ENCODE measurements at places on chromosomes 3 and 15.
A peak's percentile ranks its signal among the peaks of the same experiment; 100 is the strongest.

GRCh38 chr15:101454365-101454764 lies 35.1 kb downstream of the PCSK6 start:
- peaks cover 17% of the 10 kb centered on the region for H3K4me1 ChIP-seq
- H3K4me3 ChIP-seq, result no peak overlapping the region
- H3K36me3 ChIP-seq, result no peaks in the 10 kb centered on the region
- no peak for DNase-seq

- H3K4me1 ChIP-seq, result no peaks in the 10 kb centered on the region
- no peaks in the 10 kb centered on the region for H3K36me3 ChIP-seq
- no peak overlapping the region for H3K27ac ChIP-seq
- DNase-seq, result no peak
Measured at GRCh38 chr15:68599560-68600071, 20.8 kb downstream of the CORO2B start.

DNA sequence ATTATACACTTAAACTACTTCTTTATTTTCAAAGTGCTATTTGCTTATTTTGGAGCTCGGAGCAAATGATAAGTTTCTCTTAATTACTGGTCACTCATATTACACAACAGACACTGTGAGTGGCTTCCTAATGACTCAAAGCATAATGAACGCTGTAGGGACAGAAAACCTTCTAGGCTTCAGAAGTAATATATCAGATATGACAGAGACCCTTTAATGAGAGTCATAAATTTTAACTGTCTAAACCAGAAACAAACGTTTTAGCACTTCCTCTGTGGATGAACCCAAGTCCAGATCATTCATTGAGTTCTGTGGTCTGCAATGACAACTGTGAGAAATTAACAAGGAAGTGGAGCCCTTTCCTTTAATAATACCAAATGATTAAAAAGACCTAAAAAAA lies 66.6 kb downstream of the ARPP21 start:
- no peak overlapping the region for H3K27ac ChIP-seq
- H3K36me3 ChIP-seq, result no peaks in the 10 kb centered on the region
- no peaks in the 10 kb centered on the region for H3K4me1 ChIP-seq
- H3K27me3 ChIP-seq, result no peaks in the 10 kb centered on the region

- no peaks in the 10 kb centered on the region for H3K27me3 ChIP-seq
- H3K27ac ChIP-seq, result no peak overlapping the region
- no peak overlapping the region for H3K4me3 ChIP-seq
Measured at GRCh38 chr15:56890038-56890437, 28.4 kb upstream of the TCF12 start.

GRCh38 chr3:141262308-141262705 lies 30.7 kb downstream of the PXYLP1 start:
- no peak for DNase-seq
- H3K4me3 ChIP-seq, result no peak overlapping the region
- peaks cover 47% of the 10 kb centered on the region for H3K36me3 ChIP-seq
- no peak overlapping the region for H3K27ac ChIP-seq
- no peaks in the 10 kb centered on the region for H3K27me3 ChIP-seq
- H3K4me1 ChIP-seq, result peaks cover 52% of the 10 kb centered on the region

- no peak for DNase-seq
- H3K27me3 ChIP-seq, result no peaks in the 10 kb centered on the region
- no peak overlapping the region for H3K27ac ChIP-seq
- H3K4me1 ChIP-seq, result no peaks in the 10 kb centered on the region
Measured at GRCh38 chr3:45559560-45560118, 34.9 kb upstream of the LIMD1 start.

GRCh38 chr3:56783644-56784447 lies 17.9 kb downstream of the ARHGEF3 start:
- H3K36me3 ChIP-seq, result peaks cover 20% of the 10 kb centered on the region
- H3K27ac ChIP-seq, result peak overlapping the region; percentile 97
- H3K4me3 ChIP-seq, result peak overlapping the region; percentile 82
- H3K27me3 ChIP-seq, result no peaks in the 10 kb centered on the region
- DNase-seq, result peak; percentile 53
- H3K4me1 ChIP-seq, result peaks cover 50% of the 10 kb centered on the region

DNA sequence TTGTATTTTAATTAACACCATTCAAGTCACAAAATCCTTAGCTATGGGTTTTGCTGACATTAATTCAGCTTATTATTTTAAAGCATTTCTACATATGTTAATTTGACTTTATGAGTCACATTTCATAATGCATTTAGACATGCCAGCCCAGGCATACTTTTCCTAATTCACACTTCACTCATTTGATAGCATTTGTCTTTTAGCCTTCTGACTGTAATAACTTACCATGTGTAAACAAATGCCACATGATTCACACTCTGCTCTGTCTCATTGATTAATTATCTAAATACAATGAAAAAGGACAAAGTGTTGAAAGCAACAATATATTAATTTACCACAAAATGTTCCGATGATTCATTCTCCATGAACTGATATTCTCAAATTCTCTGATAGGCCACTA lies 927.8 kb upstream of the EPHA6 start:
- H3K27me3 ChIP-seq, result no peaks in the 10 kb centered on the region
- no peak for DNase-seq
- no peaks in the 10 kb centered on the region for H3K4me1 ChIP-seq
- H3K27ac ChIP-seq, result no peak overlapping the region
- H3K4me3 ChIP-seq, result no peak overlapping the region

- peak overlapping the region; percentile 74 for H3K4me3 ChIP-seq
- peaks cover 32% of the 10 kb centered on the region for H3K4me1 ChIP-seq
- no peaks in the 10 kb centered on the region for H3K27me3 ChIP-seq
Measured at GRCh38 chr15:85702321-85703101, 92.2 kb downstream of the KLHL25 start.

- peaks cover 14% of the 10 kb centered on the region for H3K36me3 ChIP-seq
- peak within 1 kb of the TSS; percentile 99 for H3K27ac ChIP-seq
- peak; percentile 100 for DNase-seq
- H3K4me3 ChIP-seq, result peak within 1 kb of the TSS; percentile 97
- H3K27me3 ChIP-seq, result no peaks in the 10 kb centered on the region
- H3K4me1 ChIP-seq, result peaks cover 53% of the 10 kb centered on the region
Measured at GRCh38 chr3:57597127-57597923, at the start of gene ARF4. ARF4 (minus strand) TSS chr3:57597344; CDS start chr3:57597140, 204 bp downstream.

- H3K4me1 ChIP-seq, result peaks cover 1% of the 10 kb centered on the region
- no peak overlapping the region for H3K27ac ChIP-seq
- peaks cover 20% of the 10 kb centered on the region for H3K27me3 ChIP-seq
- H3K36me3 ChIP-seq, result peaks cover 9% of the 10 kb centered on the region
Measured at GRCh38 chr15:69893863-69894262, 203.9 kb downstream of the TLE3 start.

- peaks cover 52% of the 10 kb centered on the region for H3K27me3 ChIP-seq
- no peak overlapping the region for H3K4me3 ChIP-seq
- H3K27ac ChIP-seq, result no peak overlapping the region
- DNase-seq, result peak; percentile 66
- H3K36me3 ChIP-seq, result no peaks in the 10 kb centered on the region
- peaks cover 9% of the 10 kb centered on the region for H3K4me1 ChIP-seq
Measured at GRCh38 chr3:184540777-184541681, 20.6 kb upstream of the EPHB3 start.
